ENCODE measurements at places on chromosomes 12 and 14.

DNA sequence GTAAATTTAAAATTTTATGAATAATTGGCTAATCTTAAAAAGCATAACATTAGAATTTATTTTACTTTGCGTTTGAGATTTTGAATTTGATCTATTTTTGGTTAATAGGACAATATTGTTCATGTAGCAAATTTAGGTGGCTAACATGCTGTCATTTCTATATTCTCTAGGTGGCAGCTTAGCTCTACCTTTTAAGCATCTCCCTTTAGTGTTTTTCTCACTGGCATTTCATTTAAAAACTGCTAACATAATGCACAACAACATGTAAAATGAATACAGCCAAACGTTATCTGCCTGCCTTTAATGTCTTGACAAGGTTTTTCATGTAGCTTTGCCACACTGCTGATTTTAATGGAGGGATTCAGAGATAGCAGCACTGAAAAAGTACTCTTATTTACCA lies 272.4 kb upstream of the FBXO33 start:
- DNase-seq = no peak

- no peak for DNase-seq
These were observed 106.0 kb downstream of the BRMS1L start for GRCh38 chr14:35932136-35932535.

GRCh38 chr14:86989285-86989684 lies 1003.7 kb downstream of the GALC start:
- no peak for DNase-seq

GRCh38 chr12:3980504-3981272 lies 107.5 kb upstream of the PARP11 start:
- DNase-seq = no peak

DNA sequence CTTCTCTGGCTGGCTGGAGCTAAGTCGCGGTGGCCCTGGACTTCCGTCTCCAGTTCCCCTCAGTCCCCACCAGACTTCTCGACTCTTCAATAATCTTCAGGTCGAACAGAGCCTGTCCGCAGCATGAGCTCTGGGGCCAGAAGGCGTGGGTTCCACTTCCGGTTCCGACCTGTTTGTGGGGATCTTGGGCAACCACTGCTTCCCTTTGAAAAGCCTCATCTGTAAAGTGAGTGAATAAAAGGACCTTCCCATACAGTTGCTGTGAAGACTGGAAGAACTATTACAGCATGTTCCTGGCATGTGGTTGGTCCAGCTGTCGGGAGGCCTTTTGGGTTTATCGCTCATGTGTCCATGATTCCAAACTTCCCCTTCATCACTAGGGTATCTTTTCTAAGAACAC lies 19.4 kb downstream of the ADGRD1 start:
- no peak for DNase-seq

- no peak for DNase-seq
These were observed 15.1 kb downstream of the FKBP11 start for GRCh38 chr12:48910196-48910595.

DNA sequence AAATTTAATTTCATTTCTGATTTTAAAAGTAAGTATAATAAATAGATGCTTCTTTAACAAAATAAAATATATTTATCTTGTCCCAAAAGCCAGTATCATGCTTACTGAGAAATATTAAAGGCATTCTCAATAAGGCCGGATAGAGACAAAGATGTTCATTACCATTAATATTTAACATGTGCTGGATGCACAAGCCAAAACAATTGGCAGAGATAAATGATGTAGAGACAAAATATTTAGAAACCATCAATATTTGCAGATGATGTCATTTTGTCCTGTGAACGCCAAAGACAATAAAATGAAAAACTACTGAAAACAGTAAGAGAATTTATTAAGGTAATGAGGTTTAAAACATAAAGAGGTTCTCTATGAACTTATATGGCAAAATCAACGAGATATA lies 313.5 kb downstream of the ITPR2 start:
- DNase-seq = no peak

DNA sequence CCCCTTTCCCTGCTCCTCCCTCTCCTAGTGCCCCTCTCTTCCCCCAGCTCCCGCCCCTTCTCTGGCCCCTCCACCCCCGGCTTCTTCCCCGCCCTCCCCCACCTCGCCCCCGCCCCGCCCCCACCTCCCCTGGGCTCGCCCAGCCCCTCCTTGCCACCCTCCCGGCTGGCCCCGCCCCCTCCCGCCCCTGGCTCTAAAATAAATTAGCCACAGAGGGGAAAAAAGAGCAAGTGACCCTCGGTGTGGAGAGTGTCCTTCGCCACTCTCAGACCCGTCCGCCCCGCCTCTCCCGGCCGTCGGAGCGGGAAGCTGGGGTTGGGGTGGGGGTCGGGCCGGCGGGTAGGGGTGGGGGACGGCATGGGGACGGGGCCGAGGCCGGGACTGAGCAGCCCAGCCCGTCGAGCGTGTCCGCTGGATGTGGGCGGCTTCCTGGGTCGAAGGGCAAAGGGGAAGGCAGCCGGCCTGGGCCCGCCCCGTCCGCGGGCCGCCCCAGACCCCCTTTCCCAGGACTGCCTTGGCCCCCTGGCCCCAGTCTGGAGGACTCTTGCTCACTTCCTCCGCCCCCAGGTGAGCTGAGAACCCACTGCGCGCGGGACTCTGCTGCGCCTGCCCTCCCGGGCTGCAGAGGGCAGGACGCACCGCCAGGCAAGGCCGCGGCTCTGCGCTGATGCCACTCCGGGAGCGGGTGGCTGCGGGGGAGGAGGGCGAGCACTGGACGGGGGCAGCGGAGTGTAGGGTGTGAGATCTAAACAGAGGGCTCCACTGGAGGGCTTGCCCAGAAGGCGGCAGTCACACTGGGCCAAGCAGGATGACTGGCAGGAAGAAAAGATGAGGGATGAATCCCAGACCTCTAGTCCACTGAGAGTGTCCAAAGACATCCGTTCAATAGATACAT lies 570 bp upstream of the FIGNL2 start:
- DNase-seq = no peak

DNA sequence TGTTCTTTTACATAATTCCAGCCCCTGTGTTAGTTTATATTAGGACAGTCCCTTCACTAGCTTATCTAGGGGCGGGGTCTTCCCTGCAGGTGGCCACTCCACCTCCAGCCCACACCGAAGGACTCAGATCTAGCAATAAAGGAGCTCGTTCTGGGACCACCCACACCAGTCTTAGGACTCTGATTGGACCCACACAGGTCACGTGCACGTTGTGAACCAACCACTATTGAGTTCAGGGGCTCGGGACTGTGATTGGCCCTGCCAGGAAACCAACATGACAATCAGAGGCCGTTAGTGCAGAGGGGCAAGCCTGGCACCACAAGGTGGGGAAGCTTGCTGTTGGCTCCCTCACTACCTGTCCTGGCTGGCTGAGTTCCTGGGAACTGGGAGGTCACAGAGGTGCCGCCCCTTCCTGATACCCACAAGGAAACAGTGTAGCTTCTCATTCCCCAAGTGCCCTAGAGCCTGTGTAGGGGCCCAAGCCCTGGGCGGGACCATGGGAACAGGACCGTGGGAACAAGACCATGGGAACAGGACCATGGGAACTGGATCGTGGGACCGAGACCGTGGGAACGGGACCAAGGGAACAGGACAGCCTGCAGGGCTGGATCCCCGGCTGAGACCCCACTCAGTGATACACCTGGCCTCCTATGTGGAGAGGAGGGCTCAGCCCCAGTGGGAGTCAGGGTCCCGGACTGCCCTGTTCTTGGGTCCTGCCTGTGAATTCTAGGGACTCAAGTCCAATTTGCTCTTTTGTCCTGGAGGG lies 297.8 kb downstream of the ADGRD1 start:
- DNase-seq = no peak

GRCh38 chr12:115606040-115606439 lies 671.5 kb downstream of the MED13L start:
- no peak for DNase-seq

GRCh38 chr12:69298947-69299346 lies 49.2 kb upstream of the LYZ start:
- no peak for DNase-seq

DNA sequence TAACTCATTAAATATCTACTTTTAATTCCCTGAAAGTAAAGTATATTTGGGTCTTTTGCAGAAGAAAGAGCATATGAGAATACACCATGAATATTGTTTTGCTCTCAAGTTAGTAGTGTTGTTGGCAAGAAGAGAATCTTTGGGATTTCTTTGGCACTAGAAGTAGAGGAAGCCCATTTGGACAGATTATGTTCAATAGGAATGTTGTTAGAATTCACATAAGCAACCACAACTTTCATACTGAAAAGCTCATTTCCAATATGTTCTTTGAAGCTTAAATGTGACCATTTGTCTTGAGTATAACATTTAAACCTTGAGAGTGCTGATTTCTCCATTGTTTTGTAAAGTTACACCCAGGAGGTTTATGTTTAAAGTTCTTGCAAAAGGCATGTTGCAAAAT lies 37.6 kb downstream of the PLEKHG7 start:
- DNase-seq = no peak

- no peak for DNase-seq
These were observed 101.9 kb downstream of the RIN3 start for GRCh38 chr14:92615451-92615850.

DNA sequence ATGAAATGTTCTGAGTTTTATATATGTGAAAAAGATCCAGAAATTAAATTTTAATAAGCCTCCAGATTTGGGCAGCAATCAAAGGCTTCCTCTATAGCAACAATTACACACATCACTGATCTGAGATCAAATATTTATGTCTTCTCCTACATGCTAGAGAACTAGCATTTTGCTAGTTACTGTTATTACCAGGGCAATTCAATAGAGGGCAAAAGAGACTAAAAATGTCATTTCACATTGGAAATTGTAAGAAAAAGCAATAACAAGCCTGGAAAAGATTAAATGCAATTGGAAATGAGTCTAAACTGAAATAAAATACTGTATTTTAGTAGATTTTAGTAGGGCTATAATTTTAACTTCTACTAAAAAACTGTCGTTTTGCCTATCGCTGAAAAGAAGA lies 32.6 kb upstream of the ANO6 start:
- no peak for DNase-seq

- no peak for DNase-seq
These were observed 73.4 kb downstream of the FRMD6 start for GRCh38 chr14:51725061-51725460.

GRCh38 chr14:99036611-99037293 lies 235.2 kb downstream of the BCL11B start:
- no peak for DNase-seq

GRCh38 chr14:104143521-104144452 lies 5.4 kb downstream of the KIF26A start:
- DNase-seq = no peak

GRCh38 chr12:101680647-101681046 lies 16.8 kb upstream of the CHPT1 start:
- no peak for DNase-seq

- no peak for DNase-seq
These were observed 468.0 kb downstream of the FUT8 start for GRCh38 chr14:65880507-65880906.

DNA sequence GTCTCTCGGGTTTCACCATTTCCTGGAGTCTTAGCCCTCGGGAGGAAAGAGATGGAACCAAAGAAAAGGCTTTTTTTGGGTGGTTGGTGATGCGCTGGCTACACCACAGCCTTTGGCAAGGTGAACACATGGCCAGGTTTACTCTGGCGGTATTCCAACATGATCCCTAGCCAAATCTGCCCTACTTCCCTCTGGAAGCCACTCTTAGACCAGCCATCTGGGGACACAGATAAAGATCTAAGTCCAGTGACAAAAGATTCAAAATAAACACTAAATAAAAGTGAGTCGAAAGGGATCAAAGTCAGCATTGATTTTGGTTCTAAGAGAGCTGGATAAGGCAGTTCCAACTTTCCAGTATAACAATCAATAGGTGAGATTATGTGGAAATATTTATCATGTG lies 694.5 kb downstream of the VRK1 start:
- no peak for DNase-seq

GRCh38 chr14:105077649-105077995 lies 12.4 kb upstream of the GPR132 start:
- DNase-seq = no peak

GRCh38 chr12:123573870-123574269 lies 10.5 kb upstream of the TMED2 start:
- no peak for DNase-seq

- DNase-seq = no peak
These were observed 7.8 kb downstream of the GALNT6 start for GRCh38 chr12:51383269-51383905.

- DNase-seq = no peak
These were observed 108.1 kb downstream of the TTLL5 start for GRCh38 chr14:75769047-75769685.

- DNase-seq = no peak
These were observed 93.1 kb upstream of the HIF1A start for GRCh38 chr14:61602003-61602732.

GRCh38 chr12:15709551-15709950 lies 79.6 kb downstream of the EPS8 start:
- DNase-seq = no peak

DNA sequence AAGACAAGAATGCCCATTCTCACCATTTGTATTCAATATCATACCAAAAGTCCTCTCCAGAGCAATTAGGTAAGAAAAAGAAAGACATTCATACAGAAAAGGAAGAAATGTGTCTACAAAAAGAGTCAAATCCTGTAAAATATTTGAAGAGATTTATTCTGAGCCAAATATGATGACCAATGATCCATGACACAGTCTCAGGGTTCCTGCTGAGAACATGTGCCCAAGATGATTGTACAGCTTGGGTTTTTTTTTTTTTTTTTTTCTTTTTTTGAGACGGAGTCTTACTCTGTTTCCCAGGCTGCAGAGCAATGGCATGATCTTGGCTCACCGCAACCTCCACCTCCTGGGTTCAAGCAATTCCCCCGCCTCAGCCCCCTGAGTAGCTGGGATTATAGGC lies 296.2 kb downstream of the C12orf75 start:
- no peak for DNase-seq

GRCh38 chr14:74552623-74553022 lies 59.1 kb downstream of the ISCA2 start:
- DNase-seq = no peak

DNA sequence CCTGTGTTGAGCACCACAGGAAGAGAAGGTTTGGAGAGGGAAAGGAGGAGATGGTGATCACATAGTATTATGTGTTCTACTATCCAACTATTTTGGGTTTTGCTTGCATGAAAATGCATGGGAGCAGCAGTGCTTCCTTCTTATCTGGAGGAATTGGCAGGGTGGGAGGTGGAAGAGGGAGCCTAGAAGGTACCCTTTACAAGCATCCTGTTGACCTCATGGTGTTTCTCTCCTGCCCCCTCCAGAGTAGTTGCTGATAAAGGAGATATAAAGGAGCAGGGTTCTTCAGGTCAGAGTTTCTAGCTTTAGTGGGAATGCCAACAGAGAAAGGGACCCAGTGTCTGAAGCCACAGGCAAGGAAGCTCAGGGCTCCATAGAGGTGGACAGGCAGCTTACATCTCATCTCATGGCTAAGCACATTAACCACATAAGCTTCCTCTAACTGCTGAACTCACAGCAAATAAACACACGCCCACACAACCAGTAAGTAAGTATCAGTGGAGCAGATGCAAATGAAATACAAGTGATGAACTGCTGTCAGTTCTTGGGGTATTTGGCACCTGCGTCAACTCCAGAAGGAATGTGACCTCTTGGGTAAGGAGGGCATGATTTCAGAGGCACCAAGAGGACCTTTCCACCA lies 174.2 kb upstream of the SLC38A2 start:
- DNase-seq = no peak

Measured in NCI-H2081 treated with DMSO at 0.1 percent for 48 hours (cell line).